ENCODE measurements at places on chromosomes 3 and 15.

- DNase-seq = no peak
Observed at GRCh38 chr3:173253471-173253870, 112.4 kb upstream of the SPATA16 start.

DNA sequence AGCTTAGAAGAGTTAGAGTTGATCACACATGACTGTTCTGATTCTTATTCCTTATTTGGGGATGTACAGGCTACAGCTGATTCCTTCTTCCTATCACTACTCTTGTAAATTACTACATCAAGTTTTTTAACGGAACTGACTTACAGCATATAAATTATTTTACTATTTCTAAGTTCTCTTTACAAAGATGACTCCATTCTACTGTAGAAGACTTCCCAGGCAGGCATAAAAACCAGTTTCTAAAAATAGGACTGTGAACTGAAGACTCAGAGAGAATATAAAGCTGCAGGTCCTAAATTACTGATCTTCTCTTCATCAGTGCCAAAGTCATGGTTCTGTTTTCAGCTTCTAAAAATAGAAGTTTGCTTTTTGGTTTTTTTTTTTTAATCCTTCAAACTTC, 38.9 kb downstream of the ANO10 start:
- DNase-seq = no peak

GRCh38 chr3:120982608-120983320, 74.8 kb downstream of the STXBP5L start:
- DNase-seq = no peak

DNA sequence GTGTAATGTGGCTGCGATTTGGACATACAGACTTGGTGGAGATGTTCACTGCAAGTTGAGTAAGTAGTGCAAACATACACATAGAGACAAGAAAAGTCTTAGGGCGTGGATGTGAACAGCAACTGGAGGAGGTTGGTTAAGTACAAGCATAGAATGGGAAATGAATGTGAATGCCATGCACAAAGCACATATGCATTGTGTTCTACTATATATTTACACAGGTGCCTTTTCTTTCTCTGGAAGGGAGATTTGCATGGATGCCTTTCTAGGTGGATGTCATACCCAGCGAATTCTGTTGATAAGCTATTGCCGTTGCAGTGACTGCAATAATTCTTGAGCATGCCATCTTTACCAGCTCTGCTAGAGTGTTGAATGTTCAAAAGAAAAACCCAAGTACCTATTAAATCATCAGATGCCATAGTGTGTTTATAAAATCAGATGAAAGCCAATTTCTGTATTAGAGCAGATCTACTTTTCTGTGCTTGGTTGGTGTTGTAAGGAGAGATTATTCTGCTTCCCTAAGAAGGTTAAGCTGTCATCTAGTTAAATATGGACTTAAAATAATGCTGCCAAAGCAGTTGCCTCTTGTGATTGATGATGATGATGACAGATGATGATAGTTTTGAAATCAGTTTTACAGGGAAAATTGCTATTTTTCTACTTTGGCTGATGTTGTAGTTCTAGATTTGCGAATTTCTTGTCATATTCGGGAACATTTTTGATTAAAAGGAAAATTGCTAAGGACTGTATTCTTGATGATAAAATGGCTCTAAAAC, 148.4 kb downstream of the CNTN4 start:
- no peak for DNase-seq

- no peak for DNase-seq
Observed at GRCh38 chr3:79032686-79033318, 735.0 kb downstream of the ROBO1 start.

DNA sequence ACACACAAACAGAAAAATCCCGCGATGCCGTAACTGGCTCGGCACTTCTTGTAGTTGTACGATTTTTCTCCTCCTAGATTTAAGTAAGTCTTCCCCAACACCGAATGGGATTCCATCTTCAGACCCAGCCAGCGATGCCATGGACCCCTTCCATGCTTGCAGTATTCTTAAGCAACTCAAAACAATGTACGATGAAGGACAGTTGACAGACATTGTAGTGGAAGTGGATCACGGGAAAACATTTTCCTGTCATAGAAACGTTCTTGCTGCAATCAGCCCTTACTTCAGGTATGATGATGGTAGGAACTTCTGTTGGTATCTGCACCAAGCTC, 763 bp downstream of the KBTBD8 start:
- no peak for DNase-seq

DNA sequence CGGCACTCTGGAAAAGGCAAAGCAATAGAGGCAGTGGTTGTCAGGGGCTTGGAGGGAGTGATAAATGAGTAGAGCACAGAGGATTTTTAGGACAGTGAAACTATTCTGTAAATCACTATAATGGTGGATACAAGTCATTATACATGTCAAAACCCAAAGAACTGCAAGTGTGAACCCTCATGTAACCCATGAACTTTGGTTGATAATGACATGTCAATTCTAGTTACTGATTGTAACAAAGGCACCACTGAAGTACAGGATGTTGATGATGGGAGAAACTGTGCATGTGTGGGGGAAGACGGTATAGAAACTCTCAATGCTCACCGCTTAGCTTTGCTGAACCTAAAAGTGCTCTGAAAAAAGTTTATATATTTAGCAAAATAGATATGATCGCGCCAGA, 36.0 kb downstream of the BTLA start:
- no peak for DNase-seq

- DNase-seq = no peak
Observed at GRCh38 chr3:38650248-38650951, 913 bp upstream of the SCN5A start.

GRCh38 chr3:150414959-150415358, 6.9 kb downstream of the TSC22D2 start:
- DNase-seq = no peak

DNA sequence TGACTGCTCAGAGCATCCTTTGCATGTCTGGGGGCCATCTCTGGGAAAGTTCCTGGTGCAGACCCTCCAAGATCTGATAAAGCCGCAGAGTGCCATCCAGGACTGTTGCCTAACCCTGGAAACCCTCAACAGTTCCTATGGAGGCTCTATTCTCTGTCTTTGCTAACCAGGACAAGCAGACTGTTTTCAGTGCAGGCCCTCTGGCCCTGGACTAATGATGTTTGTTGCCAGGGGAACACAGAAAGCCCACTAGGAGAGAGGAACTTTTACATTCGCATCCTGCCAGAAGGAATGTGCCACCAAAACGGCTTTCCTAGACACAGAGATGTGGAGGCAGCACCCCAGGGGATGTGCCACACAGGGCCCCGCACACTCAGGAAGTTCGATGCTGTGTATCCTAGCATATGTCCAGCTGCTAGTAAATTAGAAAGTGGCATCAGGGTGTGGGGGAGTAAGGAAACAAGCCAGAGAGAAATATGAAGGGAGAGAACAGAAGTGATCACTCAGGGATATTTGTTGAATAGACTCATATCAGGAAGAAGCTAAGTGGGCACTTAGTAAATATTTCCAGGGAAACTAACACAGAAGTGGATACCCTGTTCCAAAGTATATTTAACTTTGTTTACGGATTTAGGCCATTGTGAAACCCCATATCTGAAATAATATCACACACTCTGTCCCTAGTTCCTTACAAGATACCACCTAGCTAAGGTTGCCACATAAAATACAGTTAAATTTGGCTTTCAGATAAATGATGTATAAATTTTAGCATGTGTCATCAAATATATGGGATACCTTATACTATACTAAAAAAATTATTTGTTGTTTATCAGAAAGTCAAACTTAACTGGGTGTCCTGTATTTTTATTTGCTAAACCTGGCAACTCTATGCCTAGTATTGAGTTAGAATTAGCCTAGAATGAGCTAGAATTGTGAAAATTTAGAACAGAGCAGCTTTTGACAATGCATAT, 29.9 kb upstream of the TMOD3 start:
- no peak for DNase-seq

DNA sequence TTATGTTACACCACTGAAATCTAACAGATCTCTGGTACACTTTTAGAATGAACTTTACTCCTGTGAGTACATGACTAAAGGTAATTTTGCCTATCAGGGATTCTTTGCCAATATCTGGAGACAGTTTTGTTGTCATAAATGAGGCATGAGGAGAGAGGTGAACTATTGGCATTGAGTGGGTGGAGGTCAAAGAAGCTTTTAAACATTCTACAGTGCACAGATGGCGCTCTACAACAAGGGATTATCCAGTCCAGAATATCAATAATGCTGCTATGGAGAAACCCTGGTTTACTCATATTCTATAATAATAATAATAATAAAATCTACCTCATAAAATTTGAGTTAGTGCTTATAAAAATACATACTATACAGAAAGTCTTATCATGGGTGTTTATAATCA, 702.3 kb downstream of the SI start:
- DNase-seq = no peak

DNA sequence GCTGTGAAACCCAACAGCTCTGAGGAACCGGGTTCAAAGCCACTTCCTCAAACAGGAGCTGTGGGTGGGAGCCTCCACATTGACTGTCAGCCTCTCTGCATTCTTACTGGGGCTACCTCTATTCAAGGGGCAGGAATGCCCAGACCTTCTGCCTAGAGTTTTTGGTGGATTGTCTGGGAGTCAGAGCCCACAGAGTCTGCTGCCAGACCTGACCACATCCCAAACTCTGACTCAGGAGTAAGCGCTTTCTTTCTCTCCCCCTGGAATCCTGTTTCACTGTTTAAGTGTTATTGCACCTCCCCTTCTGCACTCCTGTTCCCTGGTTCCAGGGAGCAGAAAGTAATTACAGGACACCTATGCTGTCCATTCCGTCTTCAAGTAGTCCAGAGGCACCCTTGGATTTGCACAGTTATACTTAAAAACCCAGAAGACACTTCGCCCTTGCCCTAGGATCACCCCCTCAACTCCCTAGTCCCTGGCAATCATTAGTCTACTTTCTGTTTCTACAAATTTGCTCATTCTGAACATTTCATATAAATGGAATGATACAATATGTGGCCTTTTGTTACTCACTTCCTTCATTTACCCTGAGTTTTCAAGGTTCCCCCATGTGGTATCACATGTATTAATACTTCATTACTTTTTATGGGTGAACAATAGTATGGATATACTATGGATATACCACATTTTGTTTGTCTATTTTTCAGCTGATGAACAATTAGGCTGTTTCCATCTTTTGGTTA, 37.9 kb upstream of the TJP1 start:
- no peak for DNase-seq

DNA sequence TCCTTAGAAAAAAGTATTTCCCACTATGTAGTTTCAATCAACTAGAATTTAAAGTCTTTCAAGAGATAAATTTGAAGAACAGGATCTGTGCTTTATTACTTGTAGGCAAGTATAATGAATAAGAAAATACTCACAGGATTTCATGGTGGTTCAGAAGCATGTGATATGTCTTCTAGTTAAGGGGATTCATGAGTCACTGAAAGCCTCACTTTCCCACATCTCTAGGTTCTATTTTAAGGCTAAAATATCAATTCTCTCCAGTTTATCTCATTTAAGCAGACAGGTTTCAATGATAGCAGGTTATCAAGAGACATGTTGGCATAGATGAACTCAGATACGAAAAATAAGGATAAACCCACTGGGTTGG, 437.8 kb upstream of the BCHE start:
- DNase-seq = no peak

GRCh38 chr15:63157891-63158431, 684 bp upstream of the RPS27L start:
- no peak for DNase-seq

DNA sequence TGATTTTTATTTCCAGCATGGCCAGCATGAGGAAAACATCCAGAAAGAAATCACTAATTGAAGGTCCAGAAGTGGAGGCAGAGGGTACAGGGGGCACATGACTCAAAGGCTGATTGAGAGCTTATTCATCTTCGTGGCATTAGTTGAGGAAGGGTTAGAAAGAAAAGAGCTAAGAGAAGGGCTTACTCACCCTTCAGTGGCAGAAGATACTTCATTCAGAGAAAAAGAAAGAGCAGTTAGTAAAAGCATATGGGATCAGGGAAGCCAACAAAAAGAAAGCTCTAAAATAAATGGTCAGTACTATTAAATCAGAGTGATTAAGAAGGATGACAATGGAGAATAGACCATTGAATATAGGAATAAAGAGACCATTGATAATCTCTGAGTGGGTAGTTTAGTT, 25.2 kb downstream of the GAP43 start:
- no peak for DNase-seq

DNA sequence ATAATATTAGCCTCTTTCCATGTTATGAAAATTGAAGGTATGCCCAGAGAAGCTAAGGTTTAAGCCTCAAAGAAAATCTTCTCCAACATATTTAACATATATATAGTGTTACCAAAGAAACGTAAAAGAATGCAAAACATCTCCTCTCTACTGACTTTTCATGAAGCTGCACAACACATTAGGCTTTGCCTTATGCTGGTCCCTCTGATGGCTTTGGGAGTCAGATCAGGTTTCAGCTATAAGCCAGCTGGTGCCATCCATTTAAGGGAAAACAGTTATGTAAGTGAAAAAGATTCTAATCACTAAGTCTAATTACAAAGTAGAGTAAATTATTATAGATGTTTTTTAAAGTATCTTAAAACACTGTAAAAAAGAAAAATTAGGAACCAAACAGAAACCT, 410.5 kb downstream of the LSAMP start:
- DNase-seq = no peak

- no peak for DNase-seq
Observed at GRCh38 chr3:114691871-114692270, 398.0 kb downstream of the TIGIT start.

- DNase-seq = peak; percentile 11
Observed at GRCh38 chr3:123096731-123097130, 29.9 kb downstream of the PDIA5 start.

GRCh38 chr15:68711406-68711805, 109.3 kb downstream of the ANP32A start:
- no peak for DNase-seq

DNA sequence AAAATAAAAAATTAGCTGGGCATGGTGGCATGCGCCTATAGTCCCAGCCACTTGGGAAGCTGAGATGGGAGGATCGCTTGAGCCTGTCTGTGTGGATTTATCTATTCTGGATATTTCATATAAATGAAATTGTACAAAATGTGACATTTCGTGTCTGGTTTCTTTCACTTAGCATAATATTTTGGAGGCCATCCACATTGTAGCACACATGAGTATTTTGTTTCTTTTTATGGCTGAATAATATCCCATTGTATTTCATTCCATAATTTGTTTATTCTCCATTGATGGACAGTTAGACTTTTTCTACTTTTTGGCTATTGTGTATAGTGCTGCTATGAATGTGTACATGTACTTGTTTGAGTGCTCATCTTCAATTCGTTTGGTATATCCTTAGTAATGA, 52.9 kb upstream of the DYNC1LI1 start:
- DNase-seq = no peak

GRCh38 chr15:96184297-96184696, 146.2 kb upstream of the NR2F2 start:
- DNase-seq = no peak

All from activated CD8-positive, alpha-beta memory T cell treated with anti-CD3 and anti-CD28 coated beads, Interleukin-2, amount 50 U/mL, for 4 hours (primary cell).